ENCODE measurements at places on chromosomes 6 and 20.

DNA sequence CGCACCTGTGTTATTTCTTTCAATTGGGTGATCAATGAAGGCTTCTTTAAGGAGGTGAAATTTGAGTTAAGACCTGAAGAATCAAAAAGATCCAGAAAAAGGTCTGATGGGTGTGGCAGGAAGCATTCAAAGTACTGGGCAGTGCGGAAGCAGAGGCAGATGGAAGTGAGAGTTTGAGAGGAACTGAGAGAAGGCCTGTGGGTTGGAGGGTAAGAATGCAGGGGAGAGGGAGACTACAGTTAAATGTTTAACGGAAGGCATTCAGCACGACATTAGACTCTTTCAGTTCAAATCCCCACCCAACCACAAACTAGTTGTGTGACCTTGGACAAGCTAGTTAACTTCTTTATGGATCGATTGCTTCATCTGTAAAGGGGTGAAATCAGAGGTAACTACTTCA lies 50.5 kb upstream of the GCM1 start:
- no peak for DNase-seq

GRCh38 chr6:52333840-52334200 lies 28.1 kb upstream of the PAQR8 start:
- DNase-seq: no peak

DNA sequence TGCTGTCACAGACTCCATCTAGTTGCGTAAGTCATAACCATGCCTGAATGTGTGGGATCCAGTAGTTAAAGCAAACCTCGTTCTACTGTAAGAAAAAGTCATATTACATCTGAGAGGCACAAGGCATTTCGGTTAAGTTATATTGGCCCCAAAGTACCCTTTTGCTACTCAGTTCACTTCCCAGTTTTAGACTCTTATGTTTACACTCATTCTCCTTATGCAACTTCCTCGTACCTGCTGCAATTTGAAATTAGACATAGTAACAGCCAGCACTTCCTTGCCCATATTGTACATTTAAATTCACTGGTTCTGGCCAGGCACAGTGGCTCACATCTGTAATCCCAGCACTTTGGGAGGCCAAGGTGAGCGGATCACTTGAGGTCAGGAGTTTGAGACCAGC lies 37.0 kb downstream of the PEX7 start:
- no peak for DNase-seq

DNA sequence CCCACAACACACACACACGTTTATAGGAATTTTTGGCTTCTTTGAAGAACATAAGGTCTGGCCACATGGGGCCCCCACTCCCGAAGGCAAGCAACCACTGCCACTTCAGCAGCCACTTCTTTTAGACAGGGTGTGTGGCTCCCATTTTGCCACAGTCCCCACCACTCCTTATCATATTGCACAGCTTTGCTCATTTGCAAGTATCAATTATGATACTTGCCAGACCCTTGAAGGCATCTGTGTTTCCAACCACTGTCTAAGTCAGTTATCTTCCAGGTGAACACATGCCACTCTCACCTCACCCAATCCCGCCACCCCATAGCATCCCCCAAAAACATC lies 73.1 kb downstream of the NOL4L start:
- DNase-seq: no peak

DNA sequence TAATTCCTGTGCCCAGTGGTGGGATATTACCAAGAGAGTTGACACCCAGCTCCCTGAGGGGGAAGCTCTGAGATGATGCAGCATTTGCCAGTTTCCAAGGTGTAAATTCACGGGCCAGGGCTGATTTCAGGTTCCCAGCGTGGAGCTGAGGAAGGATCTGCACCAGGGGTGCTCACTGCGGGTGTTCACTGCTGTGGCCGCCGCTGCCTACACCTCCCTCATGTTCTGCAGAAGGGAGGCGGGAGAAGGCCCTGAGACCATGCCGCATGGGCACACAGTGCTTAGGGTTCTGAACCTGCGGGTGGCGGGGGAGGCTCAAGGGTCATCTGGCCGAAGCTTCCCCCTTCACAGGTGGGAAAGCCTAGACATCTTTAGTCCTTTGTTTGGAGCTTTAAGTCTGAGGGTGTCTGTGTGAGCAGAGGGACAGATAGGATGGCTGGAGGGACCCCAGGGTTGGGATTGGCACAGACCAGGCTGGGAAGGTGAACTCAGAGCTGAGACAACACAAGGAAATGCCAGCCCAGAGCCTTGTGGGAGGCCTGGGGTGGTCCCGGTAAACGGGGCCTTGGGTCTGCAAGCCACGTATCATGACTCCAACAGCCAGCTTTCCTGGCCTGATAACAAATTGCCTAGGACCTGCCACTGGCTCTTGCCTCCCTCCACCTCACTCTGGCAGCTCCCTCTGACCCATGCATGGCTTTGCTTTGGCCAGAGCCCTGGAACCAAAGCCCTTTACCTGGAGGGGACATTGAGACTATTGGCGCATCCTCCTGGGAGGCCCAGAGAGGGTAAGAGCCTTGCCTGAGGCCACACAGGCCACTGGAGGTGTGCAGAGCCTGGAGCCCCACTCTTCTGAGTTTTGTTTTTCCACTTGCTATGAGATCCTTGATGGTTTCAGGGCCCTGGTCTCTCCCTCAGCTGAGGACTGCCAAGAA lies 40.4 kb downstream of the SYNJ2 start:
- no peak for DNase-seq

DNA sequence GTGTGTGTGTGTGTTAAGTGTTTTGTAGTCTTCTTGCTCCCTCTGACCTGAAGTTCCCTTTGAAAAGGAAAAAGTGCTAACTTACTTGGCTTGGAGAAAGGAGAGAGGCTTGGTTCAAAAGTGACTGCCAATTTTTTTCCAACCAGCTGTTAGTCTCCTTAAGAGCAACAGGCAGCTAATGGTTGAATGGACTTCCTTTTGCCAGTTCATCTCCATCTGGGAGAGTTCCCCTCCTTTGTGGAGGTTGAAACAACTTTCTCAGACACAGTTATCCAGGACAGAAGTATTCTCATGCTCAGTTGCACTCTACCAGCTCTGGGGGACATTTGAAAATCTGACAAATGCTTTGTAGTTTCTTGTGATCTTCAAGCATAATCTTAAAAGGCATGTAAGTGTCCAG lies 4.5 kb downstream of the RIPOR2 start:
- no peak for DNase-seq

DNA sequence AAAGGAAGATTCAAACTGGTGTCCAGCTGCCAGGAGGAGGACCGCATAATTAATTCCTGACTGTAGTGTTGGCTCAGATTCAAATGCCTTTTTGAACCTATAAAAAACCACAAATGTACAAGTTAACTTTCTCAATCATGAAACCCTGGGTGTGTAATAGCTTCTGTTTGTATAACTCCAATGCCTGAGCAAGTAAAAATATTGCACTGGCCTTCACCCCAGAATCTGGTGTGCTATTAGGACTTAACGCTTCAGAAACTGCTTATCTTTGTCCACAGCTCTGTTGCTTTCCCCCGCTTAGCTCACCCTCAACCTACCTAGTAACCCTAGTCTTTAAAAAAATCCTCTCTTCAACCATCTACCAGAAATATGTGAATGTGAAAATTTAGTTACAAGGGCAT lies 119.1 kb upstream of the MAP7 start:
- no peak for DNase-seq

GRCh38 chr6:62530985-62531384 lies 245.0 kb upstream of the KHDRBS2 start:
- DNase-seq: no peak

DNA sequence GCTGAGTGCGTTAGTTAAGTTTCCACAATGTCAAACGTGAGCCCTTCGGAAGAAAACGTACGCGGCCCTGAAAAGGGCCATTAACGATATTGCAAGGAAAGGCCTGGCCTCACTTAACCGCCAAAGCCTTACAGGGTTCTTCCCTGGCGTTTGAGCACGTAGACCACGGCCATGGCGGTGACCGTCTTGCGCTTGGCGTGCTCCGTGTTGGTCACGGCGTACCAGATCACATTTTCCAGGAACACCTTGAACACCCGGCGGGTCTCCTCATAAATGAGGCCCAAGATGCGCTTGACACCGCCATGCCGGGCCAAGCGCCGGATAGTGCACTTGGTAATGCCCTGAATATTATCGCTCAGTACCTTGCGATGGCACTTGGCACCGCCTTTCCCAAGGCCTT lies 118.4 kb upstream of the BTN3A2 start:
- DNase-seq: no peak

GRCh38 chr6:36501686-36502085 lies 45.6 kb downstream of the STK38 start:
- DNase-seq: no peak

- DNase-seq: no peak
Measured at GRCh38 chr6:166553563-166554271, 32.8 kb downstream of the RAMACL start.
